ENCODE measurements at places on chromosomes 13 and 19.
A peak's percentile ranks its signal among the peaks of the same experiment; 100 is the strongest.

GRCh38 chr19:2495651-2496316, 19.9 kb downstream of the GADD45B start:
- DNase-seq, result no peak

DNA sequence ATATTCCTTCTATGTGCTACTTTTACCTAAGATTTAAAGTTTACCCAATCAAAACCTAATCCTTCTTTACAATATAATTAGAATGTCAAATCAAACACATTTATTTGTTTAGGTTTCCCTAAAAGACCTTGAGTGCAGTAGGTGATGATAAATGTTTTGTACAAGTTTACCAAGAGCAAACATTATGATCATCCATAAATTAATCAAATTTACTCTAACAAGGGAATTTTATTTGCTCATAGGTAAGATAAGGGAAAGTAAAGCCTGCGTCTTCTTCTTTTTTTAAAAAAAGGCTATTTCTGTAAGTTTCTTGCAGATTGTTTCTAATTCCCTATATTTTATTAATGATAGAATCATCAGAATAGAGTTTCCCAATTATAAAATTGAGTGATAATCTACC, 48.0 kb upstream of the PCDH17 start:
- no peak for DNase-seq

GRCh38 chr13:26973295-26973694, 198.3 kb downstream of the USP12 start:
- no peak for DNase-seq

DNA sequence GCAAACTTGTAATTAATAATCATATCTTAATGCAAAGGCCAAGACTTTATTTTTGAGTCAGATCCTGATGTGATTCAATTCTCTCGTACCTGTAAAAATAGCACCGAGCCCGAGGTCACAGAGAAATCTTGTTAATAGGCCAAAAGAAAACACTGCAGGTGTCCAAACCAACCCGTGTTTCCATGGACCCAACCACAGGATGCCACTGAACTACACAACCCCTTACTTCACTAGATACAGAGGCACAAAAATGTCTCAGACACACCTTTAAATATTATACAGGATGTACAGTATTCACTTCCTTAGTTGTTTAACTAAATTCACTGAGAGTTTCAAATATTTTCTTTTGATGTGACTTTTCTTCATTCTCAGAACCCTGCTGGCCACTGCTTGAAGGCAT, 530.9 kb downstream of the MYO16 start:
- no peak for DNase-seq

DNA sequence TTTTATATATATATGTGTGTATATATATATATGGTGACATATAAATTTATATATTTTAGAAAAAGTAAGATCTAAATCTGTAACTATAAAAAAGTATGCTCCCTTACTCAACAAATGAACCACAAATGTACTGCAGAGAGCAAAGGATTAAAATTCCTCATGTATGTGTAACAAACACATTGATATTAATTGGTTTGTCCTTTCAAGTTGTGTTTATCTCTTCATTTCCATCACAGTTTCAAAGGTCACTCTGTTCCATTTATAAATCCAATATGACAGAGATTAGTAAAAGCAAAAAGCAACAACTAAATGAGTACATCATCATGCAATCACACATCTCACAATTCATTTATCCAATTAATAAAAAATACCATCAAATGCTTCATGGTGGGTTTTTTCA, 247.9 kb downstream of the DACH1 start:
- no peak for DNase-seq

DNA sequence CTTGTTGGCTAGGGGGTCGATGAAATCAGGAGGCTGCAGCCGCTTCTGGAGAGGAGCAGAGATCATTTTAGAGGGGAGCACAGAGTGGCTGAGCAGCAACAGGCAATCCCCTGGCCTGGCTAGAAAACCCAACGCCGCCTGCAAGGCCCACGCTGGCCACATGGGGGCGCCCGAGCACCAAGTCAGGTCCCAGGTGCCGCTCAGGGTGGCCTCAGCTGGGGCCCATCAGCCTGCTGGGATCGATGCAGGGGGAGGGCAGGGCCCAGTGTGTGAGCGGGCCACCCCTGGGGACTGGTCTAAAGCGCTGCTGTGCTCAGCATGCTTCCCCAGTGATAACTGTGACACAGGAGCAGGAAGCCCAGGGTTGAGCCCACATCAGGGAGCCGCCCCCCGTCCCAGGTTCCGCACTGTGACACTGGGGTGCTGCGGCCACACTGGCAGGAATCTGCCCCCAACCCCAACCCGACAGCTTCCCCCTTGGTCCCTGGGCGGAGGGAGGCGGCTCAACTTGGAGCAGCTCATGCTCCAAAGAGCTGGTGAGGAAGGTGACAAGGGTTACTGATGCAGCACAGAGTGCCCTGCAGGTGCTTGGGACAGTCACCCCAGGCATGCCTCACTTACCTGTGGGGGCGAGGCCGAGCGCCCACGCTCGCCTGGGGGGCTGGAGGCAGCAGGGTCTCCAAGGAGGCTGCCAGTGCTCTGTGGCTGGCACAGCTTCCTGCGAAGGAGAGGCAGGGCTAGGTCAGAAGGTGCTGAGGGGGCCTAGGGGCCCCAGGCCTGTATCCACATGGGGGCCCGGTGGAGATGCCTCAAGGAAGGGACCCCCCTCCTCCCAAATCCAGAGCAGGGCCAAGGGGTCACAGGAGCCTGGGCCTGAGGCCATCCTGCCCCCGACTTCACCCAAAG, 13.3 kb upstream of the ISYNA1 start:
- peak; percentile 45 for DNase-seq

GRCh38 chr19:27860309-27860934, 1352.5 kb downstream of the UQCRFS1 start:
- no peak for DNase-seq

- DNase-seq, result peak; percentile 52
These were observed at the start of gene CTXN1 for GRCh38 chr19:7926021-7926726. TSS of gene CTXN1 (minus strand) at chr19:7926135. CDS start at chr19:7925538, 597 bp downstream.

DNA sequence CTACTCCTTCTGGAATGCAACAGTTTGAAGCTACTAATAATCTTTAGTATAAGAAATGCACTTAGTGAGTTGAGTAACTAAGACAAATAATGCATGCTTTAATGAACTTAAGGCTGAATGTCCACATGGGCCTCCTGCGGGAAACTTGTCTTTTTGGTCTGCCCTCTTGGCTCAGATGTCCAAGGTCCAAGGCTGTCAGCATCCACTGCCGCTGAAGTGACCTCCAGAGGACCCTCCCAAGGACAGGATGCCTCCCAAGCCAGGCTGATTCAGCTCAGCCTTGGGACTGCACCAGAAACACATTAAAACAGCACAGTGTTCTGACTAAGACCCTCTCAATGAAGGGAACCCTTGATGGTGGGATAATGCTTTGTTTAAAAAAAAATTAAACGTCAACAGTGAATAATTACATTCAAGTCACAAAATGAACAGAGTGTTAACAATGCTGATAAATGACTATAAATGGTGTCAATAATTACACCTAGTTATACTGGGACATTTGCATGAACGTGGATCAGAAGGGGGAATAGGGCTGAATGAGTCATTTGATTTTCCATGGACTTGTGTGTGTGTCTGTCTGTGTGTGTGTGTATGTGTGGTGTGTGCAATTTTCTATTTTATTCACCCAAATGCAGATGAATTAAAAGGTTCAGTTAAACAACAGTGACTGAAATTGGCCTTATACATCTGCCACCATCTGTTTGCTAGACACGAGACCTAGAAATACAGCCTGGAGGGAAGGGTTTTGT, 150.5 kb downstream of the COL4A1 start:
- no peak for DNase-seq

- no peak for DNase-seq
These were observed 695 bp downstream of the ICAM1 start for GRCh38 chr19:10271543-10272086.

DNA sequence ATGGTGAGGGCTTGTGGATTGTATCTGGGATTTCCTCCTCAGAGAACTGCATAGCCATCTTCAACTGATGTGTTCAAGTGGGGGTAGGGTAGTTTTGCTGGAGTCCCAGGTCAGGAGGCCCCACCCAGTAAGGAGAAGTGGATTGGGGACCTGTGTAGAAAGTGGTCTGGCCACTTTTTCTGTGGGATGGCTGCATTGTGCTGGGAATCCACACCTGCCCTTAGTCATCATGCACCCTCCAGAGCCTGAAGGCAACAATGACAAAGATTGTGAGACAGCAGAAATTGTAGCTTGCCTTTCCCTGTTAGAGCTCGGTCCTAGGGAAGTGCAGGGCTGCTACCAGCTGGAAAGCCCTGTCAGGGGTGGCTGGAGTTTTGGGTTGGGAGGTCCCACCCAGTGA, 255.4 kb downstream of the NDFIP2 start:
- DNase-seq, result no peak

DNA sequence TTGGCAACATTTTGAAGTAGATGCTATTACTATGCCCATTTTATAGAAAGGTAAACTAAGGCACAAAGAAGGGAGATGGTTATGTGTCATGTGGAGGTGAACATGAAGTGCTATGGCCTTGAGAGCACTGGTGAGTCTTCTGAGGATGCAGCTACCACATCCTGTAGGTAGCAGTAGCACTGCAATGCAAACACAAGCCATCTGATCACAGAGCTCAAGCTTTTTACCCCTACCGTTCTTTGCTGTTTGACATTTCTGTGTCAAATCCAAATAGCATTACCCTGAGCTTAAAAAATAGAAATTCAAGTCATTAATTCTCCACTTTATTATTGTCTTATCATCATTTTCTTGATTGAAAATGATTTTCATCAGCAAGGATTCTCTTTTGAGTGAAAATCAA, 382.9 kb downstream of the KCTD12 start:
- DNase-seq, result no peak

DNA sequence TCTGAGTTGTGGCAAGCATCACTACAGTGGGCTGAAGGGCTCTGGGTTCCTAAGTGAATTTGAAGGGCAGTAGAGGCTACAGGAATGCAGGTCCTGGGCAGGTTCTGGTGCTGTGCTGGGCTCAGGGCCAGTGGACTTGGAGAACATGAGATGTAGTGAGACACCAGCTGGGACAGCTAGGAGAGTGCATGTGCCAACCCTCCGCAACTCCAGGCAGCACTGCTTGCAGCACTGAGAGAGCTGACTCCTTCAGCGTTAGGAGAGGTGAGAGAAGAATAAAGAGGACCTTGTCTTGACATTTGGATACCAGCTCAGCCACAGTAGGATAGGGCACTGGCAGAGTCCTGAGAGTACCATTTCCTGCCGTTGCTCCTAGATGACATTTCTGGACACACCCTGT, 739.9 kb upstream of the PRR20A start:
- no peak for DNase-seq

DNA sequence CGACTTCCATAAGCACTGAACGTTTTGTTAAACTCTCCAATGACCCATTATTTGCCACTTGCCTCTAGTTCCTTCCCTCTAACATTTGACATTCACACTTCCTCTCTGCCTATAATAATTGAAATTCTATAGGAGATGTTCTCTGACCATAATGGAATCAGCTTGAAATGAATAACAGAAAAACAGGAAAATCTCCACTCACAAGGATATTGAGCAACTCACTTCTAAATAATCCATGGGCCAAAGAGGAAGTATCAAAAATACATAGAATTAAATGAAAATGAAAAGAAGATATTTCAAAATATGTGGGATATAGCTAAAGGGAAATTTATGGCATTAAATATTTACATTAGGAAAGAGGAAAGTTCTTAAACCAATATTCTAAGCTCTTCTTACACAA, 3.4 kb upstream of the FCGBP start:
- no peak for DNase-seq

DNA sequence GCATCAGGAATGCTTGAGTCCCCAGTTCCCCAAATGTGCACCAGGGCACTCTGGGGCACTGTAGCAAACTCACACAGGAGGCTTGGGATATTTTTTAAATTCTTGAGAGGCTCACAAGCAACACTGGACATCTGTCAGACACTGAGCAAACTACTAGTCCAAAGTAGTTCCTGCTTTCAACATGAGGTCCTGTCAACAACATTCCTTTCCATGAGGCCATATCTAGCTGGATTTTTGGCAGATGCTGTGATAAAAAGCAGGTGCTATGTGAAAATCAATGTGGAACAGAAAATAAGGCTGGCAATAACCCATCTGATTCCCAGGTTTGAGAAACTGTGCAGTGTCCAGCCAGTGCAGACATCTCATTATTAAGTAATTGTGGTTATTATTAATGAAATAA, 50.5 kb downstream of the STARD13 start:
- no peak for DNase-seq

- no peak for DNase-seq
These were observed 13.3 kb downstream of the SLC27A5 start for GRCh38 chr19:58498316-58499020.

GRCh38 chr13:46668302-46668720, 115.3 kb downstream of the LRCH1 start:
- DNase-seq, result no peak

GRCh38 chr19:11204943-11205349, 7.6 kb upstream of the KANK2 start:
- DNase-seq, result no peak

DNA sequence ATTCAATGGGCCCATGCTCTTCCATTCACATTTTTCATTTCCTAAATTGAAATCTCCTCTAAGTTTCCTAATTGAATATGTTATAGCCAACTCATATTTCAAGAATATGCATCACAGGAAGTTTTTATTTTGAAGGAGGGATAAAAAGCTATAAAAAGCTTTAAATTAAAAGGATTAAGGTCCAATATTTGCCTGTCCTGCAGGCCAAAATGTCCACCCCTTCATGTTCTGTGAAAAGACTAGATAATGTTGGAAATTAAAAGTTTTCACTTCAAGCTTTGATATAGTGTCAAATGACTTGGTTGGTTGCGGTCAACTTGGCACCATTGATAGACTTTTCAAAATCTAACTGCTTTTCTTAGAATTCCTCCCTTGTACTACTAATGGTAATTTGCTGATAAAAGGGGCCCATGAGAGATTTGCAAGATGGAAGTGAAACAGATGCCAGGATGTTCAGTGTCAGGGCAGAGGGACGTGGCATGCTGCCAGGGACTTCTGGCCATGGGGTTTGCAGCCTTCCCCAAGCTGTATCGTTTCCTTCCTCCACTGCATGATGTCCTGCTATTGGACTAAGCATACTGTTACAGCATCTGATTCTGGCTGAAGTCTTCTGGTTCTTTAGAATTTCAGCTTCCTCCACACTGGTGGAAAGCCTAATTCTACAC, 547.3 kb upstream of the MIR17HG start:
- DNase-seq, result no peak
